Activated CD4-positive, alpha-beta memory T cell treated with anti-CD3 and anti-CD28 coated beads for 36 hours (primary cell): ENCODE measurements at places on chromosomes 2 and 18. TPM values are rescaled to one million over a fixed set of nuclear protein-coding genes. Genes with fewer than 3 reads are reported as not detected.

GRCh38 chr18:79405781-79406575, 10.2 kb downstream of the NFATC1 start:
- H3K36me3 ChIP-seq = peaks cover 59% of the 10 kb centered on the region
- peak overlapping the region; percentile 69 for H3K4me3 ChIP-seq
- peaks cover 55% of the 10 kb centered on the region for H3K4me1 ChIP-seq
- peak overlapping the region; percentile 94 for H3K27ac ChIP-seq
- no peaks in the 10 kb centered on the region for H3K27me3 ChIP-seq

MDH1B gene
- 0.87 TPM for total RNA-seq

TLX2 gene
- 0.52 TPM for total RNA-seq

CD8B2 gene
- total RNA-seq = 0.19 TPM

GRCh38 chr2:37343537-37344434, 644 bp upstream of the QPCT start:
- H3K4me1 ChIP-seq = peaks cover 25% of the 10 kb centered on the region
- peaks cover 30% of the 10 kb centered on the region for H3K27me3 ChIP-seq
- DNase-seq = no peak
- H3K27ac ChIP-seq = no peak overlapping the region
- H3K36me3 ChIP-seq = no peaks in the 10 kb centered on the region

GRCh38 chr2:216536734-216537210, 38.1 kb downstream of the RPL37A start:
- DNase-seq = no peak
- H3K4me1 ChIP-seq = peaks cover 5% of the 10 kb centered on the region
- no peak overlapping the region for H3K27ac ChIP-seq

MYL1 gene
- total RNA-seq = not detected

DSG1 gene
- total RNA-seq = not detected

- no peaks in the 10 kb centered on the region for H3K27me3 ChIP-seq
- H3K4me3 ChIP-seq = no peak overlapping the region
- H3K36me3 ChIP-seq = peaks cover 60% of the 10 kb centered on the region
- H3K4me1 ChIP-seq = no peaks in the 10 kb centered on the region
- H3K27ac ChIP-seq = no peak overlapping the region
Observed at GRCh38 chr2:159817283-159817682, 19.3 kb upstream of the CD302 start.
